Suppressor macrophage treated with lipopolysaccharide for 1 hour (primary cell): ENCODE measurements at places on chromosomes 13 and 19.

- no peak for DNase-seq
These were observed 33.0 kb downstream of the GPR12 start for GRCh38 chr13:26727633-26728032.

DNA sequence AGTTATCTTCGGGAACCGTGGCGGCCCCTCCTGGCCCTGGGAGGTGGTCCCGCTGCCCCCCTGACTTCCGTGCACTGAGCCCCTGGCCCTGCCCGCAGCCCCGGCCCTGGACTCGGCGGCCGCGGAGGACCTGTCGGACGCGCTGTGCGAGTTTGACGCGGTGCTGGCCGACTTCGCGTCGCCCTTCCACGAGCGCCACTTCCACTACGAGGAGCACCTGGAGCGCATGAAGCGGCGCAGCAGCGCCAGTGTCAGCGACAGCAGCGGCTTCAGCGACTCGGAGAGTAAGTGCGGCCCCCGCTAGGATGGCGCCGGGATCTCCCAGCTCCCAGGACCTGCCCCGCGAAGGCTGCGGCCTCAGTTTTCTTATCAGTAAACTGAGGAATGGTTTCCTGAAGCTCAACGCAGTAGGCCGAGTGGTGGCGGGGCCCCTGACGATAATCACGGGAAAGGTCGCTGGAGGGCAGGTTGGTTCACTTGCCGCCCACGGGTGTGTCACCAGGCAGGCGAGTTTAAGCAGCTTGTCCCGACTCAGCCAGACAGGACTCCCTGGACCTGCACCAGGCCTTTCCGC, 924 bp downstream of the RGCC start:
- DNase-seq, result peak; percentile 56

- peak; percentile 49 for DNase-seq
These were observed 246.1 kb downstream of the DCT start for GRCh38 chr13:94233401-94233800.

GRCh38 chr13:107170270-107170931, 602.5 kb upstream of the ARGLU1 start:
- DNase-seq, result no peak

- no peak for DNase-seq
These were observed 37.2 kb upstream of the ATP11A start for GRCh38 chr13:112652512-112653070.

- DNase-seq, result no peak
These were observed 157.9 kb downstream of the COL4A1 start for GRCh38 chr13:110149036-110149435.

DNA sequence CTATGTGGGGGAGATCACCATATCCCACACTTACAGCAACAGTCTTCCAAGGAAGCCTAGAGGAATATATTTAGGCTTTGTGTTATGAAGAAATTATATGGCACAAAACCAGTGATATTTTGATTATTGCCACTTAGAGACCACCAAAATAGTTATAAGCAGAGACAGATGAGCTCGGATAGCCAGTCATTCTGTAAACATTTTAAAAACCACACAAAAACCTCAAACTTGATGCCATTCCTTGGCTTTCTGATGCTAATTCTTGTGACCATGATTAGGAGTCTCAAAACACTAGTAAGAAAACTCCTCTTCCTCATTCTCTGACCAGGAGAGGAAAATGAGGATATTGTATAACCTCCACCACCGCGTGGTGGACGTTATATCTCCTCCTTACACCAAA, 496.4 kb downstream of the FOXO1 start:
- no peak for DNase-seq

GRCh38 chr13:32989290-32989667, 26.9 kb upstream of the KL start:
- DNase-seq, result no peak

GRCh38 chr13:46170687-46171086, 11.3 kb downstream of the LCP1 start:
- no peak for DNase-seq

DNA sequence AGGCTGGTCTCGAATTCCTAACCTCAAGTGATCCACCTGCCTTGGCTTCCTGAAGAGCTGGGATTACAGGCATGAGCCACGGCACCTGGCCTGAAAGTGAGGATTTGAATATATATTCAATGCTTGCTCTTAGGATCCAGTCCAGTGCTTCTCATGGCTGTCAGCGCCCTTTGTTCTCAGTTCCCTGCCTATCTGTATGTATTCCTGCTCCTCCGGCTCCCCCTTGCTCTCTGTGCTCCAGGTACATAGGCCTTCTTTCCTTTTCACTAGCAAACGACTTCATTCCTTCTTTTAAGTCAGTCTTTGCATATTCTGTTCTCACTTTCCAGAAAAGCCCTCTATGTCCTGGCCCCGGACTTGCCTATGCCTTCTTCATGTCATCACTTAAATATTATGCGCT, 232.8 kb downstream of the DACH1 start:
- DNase-seq, result no peak

GRCh38 chr13:76292031-76292430, 594.2 kb downstream of the KCTD12 start:
- DNase-seq, result no peak

DNA sequence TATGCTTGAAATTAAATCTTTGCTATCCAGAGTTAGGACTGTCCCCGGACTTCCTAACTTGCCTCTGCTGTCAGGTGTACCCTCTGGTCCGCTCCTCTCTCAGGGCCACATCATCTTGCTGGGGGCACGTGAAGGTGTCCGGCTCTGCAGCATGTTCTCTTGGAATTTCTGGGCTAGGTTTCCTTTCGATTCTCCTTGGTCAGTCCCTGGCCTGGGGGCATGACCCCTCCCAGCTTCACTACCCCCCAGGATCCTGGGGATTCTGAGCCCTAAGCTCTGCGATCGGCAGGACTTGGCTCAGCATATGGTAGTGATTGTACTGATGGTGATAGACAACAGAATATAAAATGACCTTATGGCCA, 5.1 kb upstream of the GPI start:
- DNase-seq, result no peak

GRCh38 chr19:29622166-29623070, 16.3 kb downstream of the POP4 start:
- no peak for DNase-seq

- DNase-seq, result no peak
These were observed 7.1 kb upstream of the GPR18 start for GRCh38 chr13:99265162-99265800.

- DNase-seq, result peak; percentile 32
These were observed 32.2 kb downstream of the SLAIN1 start for GRCh38 chr13:77729502-77730221.

GRCh38 chr19:36207605-36208252, 6.7 kb downstream of the ZNF565 start:
- no peak for DNase-seq

DNA sequence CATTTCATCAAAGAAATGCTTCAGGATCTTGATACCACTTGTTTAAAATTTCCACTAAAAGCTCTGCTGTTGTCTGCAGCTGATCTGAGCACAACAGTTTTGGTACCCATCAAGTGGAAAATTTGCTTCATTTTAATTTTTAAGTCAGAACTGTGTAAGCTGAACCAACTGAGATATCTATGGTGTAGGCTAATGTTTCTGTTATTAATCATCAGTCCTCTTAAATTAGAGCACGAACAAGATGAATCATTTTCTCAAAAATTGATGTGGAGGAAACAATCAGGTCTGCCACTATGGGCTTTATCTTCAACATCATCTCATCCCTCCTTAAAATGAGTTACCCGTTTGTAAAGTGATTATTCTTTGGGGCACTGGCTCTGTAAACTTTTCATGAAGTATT, 221.5 kb upstream of the NBEA start:
- no peak for DNase-seq

- peak; percentile 58 for DNase-seq
These were observed 39.3 kb downstream of the RFXAP start for GRCh38 chr13:36858290-36858689.

GRCh38 chr19:6412447-6413091, 12.0 kb downstream of the KHSRP start:
- peak; percentile 30 for DNase-seq

- peak; percentile 52 for DNase-seq
These were observed 574 bp downstream of the SH3GL1 start for GRCh38 chr19:4399812-4400134.

- no peak for DNase-seq
These were observed 3.8 kb upstream of the LRFN3 start for GRCh38 chr19:35932291-35932936.

GRCh38 chr13:112940236-112940635, 28.8 kb upstream of the MCF2L start:
- DNase-seq, result no peak

- DNase-seq, result no peak
These were observed 280.8 kb downstream of the DCT start for GRCh38 chr13:94198681-94199080.

DNA sequence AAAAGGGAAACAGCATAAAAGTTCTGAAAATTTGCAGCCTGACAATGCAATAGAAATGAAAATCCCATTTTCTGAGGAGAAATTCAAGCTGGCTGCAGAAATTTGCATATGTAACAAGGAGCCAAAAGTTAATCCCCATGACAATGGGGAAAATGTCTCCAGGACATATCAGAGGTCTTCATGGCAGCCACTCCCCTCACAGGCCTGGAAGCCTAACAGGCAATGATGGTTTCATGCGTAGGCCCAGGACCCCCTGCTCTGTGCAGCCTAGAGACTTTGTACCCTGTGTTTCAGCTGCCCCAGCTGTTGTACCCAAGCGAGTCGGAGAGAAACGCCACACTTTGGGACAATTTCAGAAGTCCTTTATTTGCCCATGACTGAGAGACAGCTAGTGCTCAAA, 701.3 kb upstream of the KLHL1 start:
- DNase-seq, result no peak

GRCh38 chr19:32890841-32891240, 21.3 kb upstream of the SLC7A9 start:
- DNase-seq, result no peak

GRCh38 chr13:28513745-28514144, 18.8 kb upstream of the FLT1 start:
- DNase-seq, result no peak

GRCh38 chr13:65595916-65596315, 1634.2 kb downstream of the PCDH9 start:
- no peak for DNase-seq

- DNase-seq, result no peak
These were observed 28.5 kb downstream of the FAAP24 start for GRCh38 chr19:33000510-33000909.

DNA sequence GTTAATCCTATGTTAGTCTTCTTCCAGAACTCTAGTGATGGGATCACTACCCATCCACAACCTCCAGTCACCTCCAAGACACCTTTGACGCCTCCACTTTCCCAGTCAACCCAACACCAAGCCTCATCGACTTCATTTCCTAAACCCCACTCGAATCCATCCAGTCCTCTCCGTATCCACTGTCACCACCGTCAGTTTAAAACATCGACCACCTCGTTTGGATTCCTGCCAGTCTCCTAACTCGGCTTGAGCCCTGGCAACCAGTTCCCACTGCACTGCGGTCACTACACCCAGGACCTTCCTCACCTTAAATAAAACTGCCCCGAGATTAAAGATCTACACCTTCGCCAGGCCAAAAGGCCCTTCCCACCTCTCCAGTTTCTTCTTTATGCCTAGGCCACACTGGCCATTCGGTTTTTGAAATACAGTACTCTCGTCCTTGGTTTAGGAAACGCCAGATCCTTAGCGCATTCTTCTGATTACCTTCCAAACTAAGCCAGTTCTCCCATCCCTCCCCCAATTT, 1.2 kb downstream of the MTIF3 start:
- no peak for DNase-seq

DNA sequence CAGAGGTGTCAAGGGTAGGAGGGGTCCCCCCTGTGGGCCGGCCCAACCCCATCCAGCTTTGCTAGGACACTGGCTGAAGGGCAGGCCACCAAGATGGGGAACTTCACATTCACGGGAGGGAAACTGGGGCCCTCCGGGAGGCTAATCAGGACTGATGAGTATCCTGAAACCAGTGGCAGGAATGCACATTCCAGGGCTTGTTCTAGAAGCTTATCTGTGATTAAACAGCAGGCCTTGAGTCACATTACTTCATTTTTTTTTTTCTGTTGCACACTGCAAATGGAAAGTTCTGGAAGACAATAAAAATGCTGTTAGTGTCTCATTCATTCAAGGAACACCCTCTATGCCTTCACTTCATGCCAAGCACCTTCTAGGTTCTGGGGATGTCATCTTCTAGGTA, 15.5 kb upstream of the SIGLEC11 start:
- no peak for DNase-seq

- peak; percentile 83 for DNase-seq
These were observed 103.7 kb upstream of the EDNRB start for GRCh38 chr13:78022164-78022877.

DNA sequence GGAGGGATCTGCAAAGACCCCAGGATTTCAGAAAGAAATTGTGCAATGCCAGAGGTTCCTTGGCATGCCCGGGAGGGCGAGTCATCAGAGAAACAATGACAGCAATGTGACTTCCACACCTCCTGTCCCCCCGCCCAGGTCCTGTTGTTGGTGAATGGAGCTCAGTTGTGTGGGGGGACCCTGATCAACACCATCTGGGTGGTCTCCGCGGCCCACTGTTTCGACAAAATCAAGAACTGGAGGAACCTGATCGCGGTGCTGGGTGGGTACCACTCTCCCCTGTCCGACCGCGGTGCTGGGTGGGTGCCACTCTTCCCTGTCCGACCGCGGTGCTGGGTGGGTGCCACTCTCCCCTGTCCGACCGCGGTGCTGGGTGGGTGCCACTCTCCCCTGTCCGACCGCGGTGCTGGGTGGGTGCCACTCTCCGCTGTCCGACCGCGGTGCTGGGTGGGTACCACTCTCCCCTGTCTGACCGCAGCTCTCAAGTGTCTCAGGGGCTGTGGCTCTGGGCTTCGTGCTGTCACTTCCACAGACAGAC, 5.2 kb upstream of the F10 start:
- DNase-seq, result no peak

DNA sequence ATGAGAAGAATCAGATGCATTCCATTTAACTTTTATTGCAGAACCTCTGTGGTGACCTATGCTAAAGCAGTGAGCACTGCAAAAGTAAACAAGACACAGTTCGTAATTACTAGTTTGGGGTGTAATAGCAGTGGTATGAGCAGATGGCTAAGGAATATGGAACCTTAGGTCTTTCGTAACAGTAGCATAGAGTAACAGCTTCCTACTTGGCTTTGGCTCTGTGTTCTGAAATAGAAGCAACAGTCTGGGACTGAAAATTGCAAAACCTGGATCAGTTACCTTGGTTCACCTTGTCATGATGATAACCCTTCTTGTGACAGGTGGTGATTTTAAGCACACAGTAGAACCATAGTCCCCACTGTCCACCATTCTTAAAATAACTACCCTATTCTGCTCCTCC, 303.4 kb downstream of the GPC6 start:
- DNase-seq, result no peak

GRCh38 chr13:57874530-57874929, 243.0 kb downstream of the PCDH17 start:
- no peak for DNase-seq

- no peak for DNase-seq
These were observed 13.2 kb downstream of the SPINT2 start for GRCh38 chr19:38277549-38277948.
